Thoracic aorta (tissue), 2 donors: ENCODE measurements at places on chromosomes 6 and 20.

GRCh38 chr6:100509101-100509500 is 44.4 kb upstream of the SIM1 start:
- no peak for DNase-seq

DNA sequence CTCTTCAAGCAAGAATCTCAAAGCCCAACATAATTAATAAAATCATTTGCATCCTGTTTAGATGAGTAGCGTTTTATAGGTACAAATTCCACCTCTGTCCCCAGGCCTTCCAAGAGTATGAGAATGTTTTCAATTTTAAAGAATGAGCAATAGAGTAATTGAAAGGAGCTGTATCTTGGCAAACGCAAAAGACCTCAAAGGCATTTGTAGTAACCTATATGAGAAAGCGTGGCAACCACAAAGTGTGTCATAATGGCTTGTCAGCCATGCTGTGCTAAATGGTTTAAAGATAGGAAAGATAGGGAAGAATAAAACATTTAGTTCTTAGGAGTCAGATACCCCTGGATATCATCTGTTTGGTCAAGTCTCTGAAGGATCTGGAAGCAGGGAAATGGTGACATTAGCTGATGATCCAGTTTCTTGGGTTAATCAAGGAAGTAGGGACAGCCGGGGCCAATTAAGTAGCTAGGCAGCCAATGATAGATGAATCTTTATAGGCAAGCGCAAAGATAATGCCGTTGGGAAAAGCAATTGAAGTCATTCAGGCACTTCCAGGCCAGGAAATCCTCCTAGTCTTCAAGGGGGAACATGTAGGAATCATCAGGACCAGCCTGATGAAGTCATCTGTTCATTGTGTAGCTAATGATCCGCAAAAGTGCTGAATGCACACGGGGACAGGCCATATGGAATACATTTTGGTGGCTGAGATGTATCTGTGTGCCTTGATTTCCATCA is 71.5 kb upstream of the ISM1 start:
- DNase-seq, result no peak

DNA sequence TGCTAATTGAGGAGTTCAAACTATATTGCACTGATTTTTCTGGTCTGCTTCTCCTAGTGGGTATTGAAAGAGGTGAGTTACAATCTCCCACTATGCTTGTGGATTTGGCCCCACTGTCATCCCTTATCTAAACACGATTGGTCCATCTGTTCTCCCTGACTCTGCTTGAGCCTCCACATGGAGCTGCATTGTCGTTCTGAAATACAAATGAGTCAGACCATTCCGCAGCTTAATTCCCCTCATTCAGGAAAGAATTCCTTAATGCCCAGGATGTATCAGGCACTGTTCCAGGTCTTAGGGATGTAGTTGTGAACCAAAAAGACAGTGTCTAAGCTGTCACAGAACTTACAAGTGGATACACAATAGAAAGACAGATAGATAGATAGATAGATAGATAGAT is 461.9 kb downstream of the QKI start:
- DNase-seq, result no peak

- no peak for DNase-seq
Observed at GRCh38 chr6:159415540-159415939, 246.3 kb downstream of the FNDC1 start.

GRCh38 chr6:168756009-168756634 is 315.1 kb downstream of the SMOC2 start:
- DNase-seq, result no peak

- DNase-seq, result no peak
Observed at GRCh38 chr6:137407816-137408215, 86.4 kb downstream of the OLIG3 start.

DNA sequence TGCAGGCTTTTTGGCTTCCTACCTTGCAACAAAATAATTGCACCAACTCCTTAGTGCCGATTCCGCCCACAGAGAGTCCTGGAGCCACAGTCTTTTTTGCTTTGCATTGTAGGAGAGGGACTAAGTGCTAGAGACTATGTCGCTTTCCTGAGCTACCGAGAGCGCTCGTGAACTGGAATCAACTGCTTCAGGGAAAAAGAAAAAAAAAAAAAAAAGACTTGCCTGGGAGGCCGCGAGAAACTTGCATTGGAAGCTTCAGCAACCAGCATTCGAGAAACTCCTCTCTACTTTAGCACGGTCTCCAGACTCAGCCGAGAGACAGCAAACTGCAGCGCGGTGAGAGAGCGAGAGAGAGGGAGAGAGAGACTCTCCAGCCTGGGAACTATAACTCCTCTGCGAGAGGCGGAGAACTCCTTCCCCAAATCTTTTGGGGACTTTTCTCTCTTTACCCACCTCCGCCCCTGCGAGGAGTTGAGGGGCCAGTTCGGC is 420 bp downstream of the SOX4 start:
- DNase-seq, result no peak

DNA sequence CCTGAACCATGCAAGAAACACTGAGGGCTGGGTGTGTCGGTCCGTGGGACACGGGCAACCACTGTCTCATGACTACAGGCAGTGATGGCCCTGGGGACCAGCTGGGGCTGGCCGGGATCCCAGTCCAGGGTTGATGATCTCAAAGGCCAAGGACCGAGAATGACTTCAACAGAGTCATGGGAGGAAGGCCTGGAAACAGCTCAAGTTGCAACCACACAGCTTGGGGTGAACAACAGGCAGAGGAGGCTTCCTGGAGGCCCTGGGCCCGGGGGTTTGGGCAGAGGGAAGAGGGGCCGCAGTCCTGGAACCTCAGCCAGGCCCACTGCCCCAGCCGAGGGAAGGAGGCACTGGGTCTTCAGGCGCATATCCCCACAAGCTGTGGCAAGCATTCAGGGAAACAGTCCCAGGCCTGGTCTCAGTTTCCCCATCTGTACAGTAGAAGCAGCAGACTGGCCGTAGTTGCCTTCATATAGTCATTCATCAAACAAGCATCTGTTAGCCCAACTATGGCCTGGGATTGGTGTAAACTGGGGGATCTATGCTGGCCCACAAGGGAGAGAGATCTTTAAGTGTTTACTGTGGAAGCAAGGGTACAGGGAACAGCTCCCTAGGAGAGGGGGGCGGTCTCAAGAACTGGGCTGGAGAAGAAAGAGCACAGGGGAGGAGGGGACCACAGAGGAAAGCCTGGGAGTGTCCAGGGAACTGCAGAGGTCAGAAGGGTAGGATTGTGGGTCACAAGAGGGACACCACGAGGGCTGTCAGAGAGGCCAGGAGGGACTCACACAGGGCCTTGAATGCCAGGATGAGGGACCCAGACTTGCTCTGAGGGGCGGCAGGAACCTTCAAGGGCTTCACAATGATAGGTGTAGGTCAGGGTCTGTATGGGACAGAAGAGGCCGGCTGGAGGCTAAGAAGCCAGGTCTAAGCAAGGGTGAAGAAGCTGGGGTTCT is 2.1 kb downstream of the MYL9 start:
- DNase-seq, result peak; percentile 62

DNA sequence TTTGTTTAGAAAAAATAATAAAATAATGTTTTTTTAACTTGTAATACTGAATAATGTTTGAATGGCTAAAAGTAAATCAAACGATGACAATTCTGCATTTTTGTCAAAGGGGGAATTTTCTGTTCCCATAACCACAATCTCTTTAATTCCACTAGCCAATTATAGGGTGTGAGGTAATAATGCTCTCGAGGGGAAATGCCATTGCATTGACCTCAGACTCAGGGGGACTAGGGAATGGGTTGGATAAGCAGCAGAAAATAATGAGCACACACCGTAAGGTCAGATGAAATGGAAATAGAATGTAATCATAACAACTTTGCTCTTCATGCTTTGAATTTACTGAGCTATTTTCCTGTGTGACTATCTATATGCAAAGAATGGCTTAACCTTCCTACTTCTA is 584.7 kb downstream of the RFPL4B start:
- DNase-seq, result no peak

GRCh38 chr20:58303547-58303946 is 6.0 kb upstream of the RAB22A start:
- DNase-seq, result no peak

GRCh38 chr6:170439366-170440361 is 113.4 kb downstream of the PSMB1 start:
- no peak for DNase-seq

- no peak for DNase-seq
Observed at GRCh38 chr6:53056273-53056672, 8.9 kb upstream of the FBXO9 start.

DNA sequence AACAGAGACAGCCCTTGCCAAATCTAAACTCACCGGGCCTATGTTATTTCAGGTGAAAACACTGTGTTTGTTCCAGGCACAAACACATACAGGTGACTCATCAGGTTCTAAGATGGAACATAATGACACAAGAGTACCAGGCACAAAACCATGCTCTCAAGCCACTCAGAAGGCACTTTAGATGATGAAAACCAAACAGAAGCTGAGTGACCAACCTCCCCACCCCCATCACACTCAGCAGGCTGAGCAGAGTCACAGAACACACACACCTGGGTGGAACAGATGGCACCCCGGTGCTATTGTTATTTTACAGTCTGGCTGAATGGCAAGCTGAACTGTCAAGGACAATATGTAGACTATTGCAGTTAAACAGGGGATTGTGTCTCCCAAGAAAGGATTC is 20.6 kb upstream of the NKX2-2 start:
- DNase-seq, result no peak

DNA sequence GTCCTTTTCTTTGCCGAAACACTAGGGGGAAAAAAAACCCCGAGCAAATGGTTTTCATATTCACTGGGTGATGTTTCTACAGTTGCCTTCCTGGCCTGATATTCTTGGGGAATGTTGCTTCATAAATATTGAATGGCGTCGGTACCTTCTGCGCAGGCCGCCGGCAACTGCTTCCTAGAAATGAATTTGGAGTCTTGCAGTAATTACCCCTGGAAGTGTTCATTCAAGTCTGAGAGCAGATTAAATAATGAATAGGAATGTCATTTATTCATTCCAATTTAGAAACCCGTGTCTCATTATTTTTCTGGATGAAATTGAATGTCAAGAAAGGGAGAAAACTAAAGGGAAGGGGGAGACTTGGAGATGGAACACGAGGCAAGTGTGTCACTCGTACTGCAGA is 179.4 kb upstream of the KCNG1 start:
- DNase-seq, result no peak

GRCh38 chr20:58169450-58169849 is 59.0 kb downstream of the ANKRD60 start:
- DNase-seq, result no peak

DNA sequence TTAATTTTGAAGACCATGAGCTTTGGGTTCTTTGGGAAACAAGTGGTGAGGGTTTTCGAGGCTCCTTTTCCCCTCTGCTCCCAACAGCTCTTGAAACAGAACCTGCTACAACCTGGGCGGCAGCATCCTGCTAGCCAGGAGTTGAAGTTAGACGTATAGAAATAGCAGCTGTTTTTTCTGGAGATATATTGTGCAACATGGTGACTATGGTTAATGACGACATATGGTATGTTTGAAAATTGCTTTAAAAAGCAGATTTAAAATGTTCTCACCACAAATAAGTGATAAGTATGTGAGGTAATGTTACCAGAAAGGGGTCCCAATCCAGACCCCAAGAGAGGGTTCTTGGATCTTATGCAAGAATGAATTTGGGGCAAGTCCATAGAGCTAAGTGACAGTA is 138.9 kb downstream of the PDE7B start:
- DNase-seq, result no peak

DNA sequence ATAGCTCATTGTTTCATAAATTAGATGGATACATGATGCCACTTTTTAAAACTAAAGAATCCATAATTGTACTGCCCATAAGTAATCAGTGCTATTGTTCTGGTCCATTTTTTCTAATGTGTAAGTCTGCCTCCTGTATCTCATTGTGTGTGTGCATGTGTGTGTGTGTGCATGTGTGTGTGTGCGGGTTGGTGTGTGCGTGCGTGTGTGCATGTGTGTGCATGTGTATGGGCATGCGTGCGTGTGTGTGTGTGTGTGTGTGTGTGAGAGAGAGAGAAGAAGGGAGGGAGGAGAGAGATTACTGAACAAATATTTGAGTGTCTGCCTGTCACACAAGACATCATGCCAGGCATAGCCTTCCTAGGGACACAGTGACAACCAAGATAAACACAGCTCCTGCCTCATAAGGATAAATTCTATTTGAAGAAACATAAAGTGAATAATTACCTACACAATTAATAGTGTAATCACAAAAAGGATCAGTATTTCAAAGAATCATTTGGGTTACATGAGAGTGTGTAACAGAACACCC is 33.2 kb upstream of the RPS6KA2 start:
- no peak for DNase-seq

GRCh38 chr20:59664421-59664941 is 60.1 kb downstream of the PHACTR3 start:
- no peak for DNase-seq

DNA sequence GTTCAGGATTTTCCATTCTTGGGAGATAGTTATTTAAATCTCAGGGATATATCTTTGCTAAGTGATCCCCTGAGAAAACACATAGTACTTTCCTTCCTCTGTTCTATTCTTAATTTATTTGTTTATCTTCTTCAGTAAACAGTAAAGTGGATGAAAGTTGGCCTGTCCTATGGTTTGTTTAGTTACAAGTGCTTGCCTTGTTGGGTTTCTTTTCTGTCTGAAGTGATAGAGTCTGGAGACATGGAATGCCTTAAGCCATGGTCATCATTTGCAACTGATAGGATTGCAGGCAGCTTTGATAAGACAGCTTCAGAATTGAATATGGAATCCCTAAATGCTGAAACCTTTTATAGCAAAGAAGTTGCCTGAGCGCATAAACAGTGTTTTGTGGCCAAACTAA is 4.9 kb downstream of the ADGRG6 start:
- DNase-seq, result no peak

- peak; percentile 49 for DNase-seq
Observed at GRCh38 chr6:16238057-16238962, at the start of gene GMPR. TSS of gene GMPR (plus strand) at chr6:16238587. CDS start at chr6:16238694, 107 bp downstream.
